Stimulated activated memory B cell treated with anti-CD40 and anti-IgM and Interleukin-4, amounts not matched to agents 10 μg/mL and 1 μg/mL and 100 μg/mL, for 72 hours (primary cell): ENCODE measurements at places on chromosomes 1 and 21.

DNA sequence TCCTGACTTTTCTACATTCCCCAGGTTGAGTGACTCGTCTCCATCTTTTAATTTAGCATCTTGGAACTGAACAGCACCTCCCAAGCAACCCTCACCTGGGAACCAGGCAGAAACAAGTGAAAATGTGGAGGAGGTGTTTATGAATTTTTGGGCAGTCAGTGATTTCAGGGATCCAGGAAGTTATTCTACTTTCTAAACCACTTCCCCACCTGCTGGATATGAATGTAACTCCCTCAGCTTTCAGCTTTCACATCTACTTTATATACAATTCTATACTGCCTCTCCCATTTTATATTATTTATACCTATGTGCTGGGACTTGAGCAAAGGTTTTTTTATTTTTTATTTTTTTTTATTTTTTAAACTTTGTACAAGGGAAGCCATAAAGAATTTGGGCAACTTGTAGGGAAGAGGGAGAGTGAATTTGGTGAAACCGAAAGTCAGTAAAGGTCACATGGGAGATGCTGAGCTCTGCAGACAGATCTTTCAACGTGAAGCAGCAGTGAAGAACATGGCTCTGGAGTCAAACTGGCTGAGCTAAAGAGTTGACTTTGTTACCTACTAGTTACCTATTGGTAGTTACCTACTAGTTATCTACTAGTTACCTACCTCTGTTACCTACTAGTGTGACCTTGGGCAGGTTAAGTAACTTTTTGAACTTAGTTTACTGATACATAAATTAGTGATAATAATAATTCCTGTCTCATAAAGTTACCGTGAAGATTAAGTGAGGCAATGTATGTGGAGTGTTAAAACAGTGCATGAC is 45.5 kb downstream of the DDR2 start:
- no peak for ATAC-seq

DNA sequence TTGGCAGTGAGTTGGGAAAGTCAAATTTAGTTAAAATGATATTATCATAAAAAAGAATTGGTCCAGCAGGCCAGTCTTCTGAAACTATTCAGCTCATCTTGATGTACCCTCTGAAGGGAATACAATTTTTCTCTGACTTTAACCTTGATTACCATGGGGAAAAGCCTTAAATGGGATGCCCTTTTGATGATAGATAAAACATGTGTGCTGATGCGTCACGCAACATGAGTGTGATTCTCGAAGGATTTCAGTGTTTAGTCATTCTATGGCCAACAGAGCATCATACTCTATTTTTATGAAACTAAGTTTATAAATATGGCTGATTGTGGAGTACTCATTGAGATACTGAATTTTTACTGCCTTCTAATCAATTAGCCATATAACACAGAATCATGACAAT is 171.5 kb downstream of the ZNF281 start:
- no peak for ATAC-seq

DNA sequence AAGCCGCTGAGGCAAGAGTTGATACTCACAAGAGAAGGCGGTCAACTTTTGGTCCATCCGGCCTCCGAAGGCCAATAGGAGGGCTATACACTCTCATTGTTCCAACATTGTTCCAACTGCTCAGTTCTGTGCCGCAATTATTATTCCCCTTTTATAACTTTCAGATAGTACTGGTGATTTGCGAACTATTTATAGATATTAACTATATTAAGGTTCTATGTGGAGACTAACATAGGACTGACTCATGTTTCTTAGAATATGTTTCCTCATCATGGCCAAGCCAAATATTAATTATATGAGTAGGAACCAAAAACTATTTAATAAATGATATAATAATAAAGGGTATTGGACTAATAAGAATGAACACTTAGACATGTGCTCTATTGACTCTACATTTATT is 96.7 kb upstream of the LBR start:
- no peak for ATAC-seq

DNA sequence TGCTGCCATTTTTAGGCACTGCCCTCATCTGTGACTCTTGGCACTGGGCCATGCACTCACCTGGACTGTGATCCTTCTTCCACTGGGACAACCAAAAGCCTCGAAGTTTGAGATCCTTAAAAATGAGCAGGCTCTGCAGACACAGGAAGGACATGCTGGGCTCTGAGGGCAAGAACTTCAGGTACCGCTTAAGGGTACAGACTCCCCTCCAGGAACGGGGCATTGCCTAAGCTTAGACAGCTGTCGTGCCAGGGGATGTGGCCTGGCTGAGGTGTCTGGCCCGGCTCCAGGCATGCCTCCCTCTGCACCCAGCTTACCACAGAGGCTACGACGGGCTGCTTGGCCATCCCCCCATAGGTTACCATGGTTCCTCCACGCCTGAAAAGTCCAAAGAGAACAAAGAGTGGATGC is 14.2 kb upstream of the SRSF4 start:
- no peak for ATAC-seq

- ATAC-seq: no peak
Observed at GRCh38 chr1:219548386-219548785, 64.5 kb downstream of the ZC3H11B start.

GRCh38 chr1:246599315-246599714 is 33.1 kb downstream of the CNST start:
- ATAC-seq: no peak

DNA sequence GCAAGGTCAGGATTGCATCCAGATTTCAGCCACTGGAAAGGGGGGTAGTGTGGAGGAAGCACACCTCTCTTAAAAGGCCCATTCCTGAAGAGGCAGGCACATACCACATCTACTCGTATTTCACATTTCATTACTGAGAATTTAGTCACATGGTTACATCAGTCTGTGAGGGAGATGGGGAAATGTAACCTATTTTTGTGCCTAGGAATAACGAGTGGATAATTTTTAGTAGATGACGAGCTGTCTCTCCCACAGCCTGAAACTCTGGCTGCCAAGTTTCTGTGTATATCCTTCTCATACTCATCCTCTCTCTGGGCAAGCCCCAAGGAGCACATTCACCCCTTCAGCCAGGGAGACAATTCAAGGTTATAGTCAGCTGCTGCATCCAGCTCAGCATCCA is 10.3 kb upstream of the C21orf91 start:
- no peak for ATAC-seq

GRCh38 chr1:5164158-5164557 is 509.7 kb downstream of the AJAP1 start:
- ATAC-seq: no peak

GRCh38 chr1:180255536-180256340 is 25.7 kb downstream of the LHX4 start:
- no peak for ATAC-seq

GRCh38 chr1:176692988-176693696 is 230.2 kb downstream of the PAPPA2 start:
- ATAC-seq: no peak

GRCh38 chr1:237527761-237528160 is 363.0 kb downstream of the ZP4 start:
- ATAC-seq: no peak

DNA sequence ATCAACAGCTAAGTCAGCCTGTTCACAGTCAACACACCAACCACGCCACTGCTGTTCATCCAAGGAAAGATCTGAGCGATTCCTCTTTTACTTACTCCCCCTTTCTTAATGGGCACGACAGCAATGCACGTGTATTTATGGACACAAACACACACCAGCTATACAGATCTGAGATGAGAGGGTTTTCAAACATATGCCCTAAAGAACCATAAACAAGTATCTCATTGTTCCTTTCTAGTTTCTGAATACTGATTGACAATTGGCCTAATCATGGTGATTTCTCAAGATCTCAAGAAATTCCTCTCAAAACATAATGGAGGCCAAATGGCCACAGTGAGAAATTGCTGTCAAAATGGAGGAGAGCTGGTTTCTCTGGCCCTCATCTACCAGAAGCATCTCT is 18.0 kb downstream of the TOR3A start:
- no peak for ATAC-seq

GRCh38 chr1:203089001-203089650 is 3.3 kb upstream of the MYOG start:
- ATAC-seq: no peak

DNA sequence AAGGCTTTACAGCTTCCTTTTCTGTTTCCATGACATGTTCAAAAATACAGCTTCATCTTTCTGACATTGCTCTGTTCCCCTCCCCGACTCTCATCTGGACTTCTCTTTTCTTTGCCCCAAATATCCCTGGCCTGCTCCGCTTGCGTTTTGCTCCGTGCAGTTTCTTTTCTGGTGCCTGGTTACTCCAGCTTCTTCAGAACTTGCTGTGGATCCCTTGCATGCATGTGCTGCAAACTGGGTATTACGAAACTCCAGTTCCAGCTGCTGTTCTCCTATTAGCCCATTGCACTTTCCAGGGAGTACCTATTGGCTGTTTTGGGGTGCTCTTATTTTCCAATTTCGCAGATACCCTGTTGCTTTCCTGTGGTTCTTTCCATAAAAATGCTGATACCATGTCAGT is 9.9 kb upstream of the NDC1 start:
- no peak for ATAC-seq

- no peak for ATAC-seq
Observed at GRCh38 chr1:203103216-203103615, 17.4 kb upstream of the MYOG start.

DNA sequence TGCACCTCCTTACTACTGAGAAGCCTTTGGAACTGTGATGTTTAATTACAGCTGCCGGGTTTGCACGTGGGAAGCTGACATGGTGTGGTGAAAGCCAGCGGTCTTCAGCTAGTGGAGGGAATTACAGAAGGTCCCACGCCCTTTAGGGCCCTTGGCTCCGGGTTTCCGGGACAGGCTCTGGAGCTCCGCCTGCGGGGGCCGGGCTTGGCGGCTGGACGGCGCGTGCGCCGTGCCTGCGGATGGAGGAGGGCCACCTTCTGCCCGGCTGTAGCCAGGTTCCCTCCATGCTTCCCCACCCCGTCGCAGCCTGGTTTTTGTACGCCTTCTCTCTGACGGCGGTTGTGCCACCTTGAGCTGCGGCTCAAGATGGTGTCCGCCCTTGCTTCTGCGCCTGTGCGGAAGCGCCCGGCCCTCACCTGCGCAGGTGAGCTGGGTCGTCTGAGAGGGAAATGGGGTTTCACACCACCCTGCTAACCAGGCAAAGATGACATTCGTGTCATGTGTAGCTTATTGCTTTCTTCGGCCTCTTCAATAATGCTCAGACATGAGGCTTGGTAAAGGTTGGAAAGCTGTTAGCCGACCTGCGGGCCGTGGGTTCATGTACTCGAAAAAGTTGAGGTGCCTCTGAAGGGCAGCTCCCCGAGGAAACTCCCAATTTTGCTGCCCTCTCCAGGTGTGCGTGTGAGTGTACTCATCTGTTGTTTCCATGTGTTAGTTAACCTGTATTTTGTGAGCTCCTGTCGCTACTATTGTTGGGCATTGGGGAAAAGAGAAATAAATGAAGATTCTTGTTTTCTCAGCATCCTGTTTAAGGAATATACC is 36.6 kb upstream of the OPRD1 start:
- peak; percentile 90 for ATAC-seq

GRCh38 chr1:7335224-7335879 is 435.7 kb upstream of the VAMP3 start:
- no peak for ATAC-seq

DNA sequence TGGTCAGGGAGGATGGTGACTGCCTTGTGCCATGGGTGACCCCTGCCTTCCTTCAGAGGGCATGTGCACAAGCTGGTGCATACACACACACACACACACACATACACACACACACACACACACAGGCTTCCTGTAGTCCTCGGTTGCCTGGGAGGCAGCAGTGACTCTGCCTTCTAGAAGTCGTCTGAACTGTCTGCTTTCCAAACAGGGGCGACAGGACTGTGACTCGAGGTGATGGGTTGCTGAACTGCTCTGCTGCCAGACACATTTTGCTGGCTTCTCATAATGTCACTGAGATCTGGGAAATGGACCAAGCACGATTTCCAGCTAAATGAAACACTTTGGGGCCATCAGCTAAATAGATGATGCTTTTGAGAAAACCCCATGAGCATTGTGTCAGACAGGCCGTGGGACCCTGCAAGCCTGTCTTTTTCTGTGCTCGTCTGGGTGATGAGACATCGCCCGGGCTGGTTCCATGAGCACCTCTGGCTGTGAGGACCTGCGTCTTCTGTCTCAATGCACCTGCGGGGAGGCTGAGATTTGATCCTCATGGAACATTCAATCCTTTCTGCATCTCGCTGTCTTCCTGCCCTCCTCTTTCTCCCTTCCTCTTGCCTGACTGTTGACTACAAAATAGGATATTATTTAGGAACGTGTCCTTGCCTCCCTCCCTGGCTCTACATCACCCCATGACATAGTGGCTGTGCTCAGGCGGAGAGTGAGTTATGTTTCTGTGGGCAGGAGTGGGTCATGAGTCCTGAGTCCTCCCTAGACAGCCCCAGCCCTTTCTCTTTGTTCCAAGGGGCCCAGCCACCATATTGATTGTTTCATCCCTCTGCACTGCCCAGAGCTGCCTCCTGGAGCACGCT is 436.8 kb downstream of the CAMTA1 start:
- no peak for ATAC-seq

- ATAC-seq: no peak
Observed at GRCh38 chr21:23108533-23108932, 2110.3 kb downstream of the NCAM2 start.

DNA sequence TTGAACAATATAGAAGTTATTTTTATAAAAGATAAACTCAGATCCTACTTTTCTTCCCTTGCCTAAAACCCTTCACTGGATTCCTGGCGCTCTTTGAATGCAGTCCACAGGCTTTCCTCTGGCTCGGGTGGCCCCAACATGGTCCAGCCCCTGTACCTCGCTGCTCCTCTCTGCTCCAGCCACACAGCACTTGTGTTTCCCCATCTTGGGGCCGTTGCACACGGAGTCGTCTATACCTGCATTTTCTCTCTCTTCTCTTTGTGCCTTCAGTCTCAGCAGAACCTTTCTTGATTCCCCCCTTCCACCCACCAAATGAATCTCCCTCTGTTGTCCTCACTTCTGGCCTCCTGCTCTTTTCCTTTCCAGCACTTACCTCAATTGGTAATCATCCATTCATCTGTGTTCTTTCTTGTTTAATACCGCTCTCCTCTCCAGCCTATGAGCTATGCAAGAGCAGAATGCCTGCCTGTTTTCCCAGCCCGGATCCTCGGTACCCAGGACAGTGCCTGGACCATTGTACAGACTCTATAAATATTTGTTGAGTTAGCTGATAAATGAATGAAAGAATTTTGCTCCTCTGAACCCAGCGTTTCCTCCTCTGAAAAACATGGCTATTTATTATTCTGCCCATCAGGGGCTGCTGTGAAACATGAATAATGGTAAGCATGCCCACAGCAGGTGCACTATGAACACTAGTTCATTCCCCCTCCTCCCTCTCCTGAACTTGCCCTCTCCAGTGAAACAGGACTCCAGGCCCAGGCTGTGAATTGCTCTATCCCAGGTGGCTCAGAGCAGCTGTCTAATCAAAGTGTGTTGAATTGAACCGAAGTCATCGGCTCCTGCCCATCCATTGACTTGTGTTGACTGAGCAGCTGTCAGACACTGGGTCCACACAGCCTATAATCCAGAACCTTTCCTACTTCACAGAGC is 266.9 kb downstream of the PTPRU start:
- no peak for ATAC-seq

GRCh38 chr1:244368279-244368678 is 83.4 kb downstream of the ADSS2 start:
- ATAC-seq: no peak
